ENCODE measurements at places on chromosomes 6 and 20. TPM values are rescaled to one million over a fixed set of nuclear protein-coding genes. Genes with fewer than 3 reads are reported as not detected.

DNA sequence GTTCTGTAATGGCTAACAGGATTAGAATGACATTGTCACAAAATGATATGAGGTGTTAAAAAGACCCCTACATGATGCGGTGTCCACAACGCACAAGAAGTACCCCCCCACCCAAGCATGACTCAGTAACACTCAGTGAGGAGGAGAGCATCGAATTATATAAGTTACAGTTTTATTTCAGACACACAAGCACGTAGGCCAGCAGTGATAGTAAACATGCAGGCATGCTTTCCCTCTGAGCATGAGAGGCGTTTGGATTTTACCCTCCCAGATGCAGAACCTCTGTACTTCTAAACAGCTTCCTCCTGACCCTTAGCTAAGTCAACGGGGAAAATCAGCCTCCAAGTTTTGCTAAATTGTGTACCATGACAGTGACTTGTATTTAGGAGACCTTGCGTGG lies 23.9 kb downstream of the GNAS start:
- no peak for DNase-seq

DNA sequence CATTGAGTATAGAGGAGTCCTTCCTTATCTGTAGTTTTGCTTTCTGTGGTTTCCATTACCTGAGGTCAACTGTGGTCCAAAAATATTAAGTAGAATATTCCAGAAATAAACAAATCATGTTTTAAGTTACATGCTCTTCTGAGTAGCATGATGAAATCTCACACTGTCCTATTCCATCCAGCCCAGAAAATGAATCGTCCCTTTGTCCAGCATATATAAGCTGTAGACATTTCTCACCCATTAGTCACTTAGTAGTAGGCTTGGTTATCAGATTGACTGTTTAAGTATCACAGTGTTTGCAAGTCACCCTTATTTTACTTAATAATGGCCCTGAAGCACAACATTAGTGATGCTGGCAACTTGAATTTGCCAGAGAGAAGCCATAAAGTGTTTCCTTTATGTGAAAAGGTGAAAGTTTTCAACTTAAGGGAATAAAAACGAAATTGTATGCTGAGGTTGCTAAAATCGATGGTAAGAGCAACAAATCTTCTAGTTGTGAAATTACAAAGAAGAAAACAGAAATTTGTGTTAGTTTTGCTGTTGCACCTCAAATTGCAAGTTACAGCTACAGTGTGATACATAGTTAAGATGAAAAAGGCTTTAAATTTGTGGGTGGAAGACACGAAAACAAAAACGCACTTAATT lies 198.6 kb upstream of the SIM1 start:
- no peak for DNase-seq

DNA sequence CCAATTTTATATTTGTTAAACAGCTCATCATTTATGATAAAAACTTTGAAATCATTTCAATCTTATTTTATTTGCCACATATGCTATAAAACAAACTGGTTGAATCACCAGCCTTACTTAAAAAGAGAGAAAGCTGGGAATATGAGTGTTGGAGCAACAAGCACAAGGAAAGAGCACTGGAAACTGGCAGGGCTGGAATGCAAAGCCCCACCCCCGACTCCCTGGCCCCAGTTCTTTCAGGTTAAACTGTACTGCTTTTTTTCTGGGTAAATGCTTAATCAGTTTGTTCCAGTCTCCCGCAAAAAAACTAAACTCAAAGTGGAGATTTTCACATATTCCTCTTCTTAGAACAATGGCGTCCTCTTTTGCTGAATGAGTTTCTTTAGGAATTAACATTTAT lies 433.8 kb upstream of the NOX3 start:
- DNase-seq = no peak

DNA sequence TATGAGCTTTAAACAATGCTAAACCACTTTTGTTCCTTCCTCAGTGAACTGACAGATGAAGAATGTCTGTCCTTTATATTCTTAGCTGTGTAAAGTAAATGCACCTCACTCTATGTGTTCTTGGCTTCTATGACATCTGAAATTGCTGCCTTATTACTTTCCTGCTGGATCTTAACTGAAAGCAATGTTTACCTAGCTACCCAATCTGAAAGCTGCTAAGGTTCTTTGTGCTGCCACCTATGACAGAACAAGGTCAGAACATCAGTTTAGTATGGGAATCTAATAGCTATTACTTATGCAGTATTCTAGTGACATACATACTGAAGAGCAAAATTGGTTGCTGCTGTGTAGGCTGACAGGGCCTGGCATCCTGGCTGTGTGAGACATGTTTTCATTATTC lies 444.1 kb downstream of the KHDRBS2 start:
- no peak for DNase-seq

- no peak for DNase-seq
Measured at GRCh38 chr6:113642714-113643406, 214.3 kb upstream of the MARCKS start.

DNA sequence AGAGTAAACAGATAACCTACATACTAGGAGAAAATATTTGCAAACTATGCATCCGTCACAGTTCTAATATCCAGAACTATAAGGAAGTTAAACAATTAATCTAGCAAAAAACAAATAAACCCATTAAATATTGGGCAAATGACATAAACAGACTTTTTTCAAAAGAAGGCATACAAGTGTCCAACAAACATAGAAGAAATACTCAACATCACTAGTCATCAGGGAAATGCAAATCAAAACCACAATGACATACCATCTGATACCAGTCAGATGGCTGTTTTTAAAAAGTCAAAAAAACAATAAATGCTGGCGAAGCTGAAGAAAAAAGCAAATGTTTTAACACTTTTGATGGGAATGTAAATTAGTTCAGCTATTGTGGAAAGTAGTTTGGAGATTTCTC lies 1117.7 kb upstream of the MAP3K7 start:
- no peak for DNase-seq

GRCh38 chr6:137701942-137702341 lies 165.1 kb upstream of the TNFAIP3 start:
- DNase-seq = no peak

DNA sequence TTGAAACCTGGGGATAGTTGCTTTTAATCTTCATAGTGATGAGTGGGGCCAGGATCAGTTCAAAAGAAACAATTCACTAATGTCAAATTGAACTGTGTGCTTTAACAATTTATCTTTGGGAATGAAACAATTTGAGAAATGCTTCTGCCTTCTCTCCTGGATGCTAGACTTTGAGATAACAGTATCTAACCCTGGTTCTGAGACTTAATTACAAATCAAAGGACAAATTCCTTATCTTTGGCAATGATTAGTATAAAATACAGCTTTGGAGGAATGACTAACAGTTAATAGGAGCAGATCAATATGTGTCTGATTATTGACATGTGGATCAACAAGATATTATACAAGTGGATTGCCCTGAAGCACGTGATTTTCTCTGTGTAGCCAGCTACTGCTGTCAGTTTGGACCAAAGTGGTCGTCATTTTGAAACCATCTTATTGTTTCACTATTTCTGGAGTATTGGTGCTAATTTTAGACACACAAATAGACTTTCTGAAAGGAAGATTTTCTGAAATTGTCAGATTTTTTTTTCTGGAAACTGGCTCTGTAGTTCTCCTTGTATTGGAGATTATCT lies 6.2 kb upstream of the FLRT3 start:
- no peak for DNase-seq

DNA sequence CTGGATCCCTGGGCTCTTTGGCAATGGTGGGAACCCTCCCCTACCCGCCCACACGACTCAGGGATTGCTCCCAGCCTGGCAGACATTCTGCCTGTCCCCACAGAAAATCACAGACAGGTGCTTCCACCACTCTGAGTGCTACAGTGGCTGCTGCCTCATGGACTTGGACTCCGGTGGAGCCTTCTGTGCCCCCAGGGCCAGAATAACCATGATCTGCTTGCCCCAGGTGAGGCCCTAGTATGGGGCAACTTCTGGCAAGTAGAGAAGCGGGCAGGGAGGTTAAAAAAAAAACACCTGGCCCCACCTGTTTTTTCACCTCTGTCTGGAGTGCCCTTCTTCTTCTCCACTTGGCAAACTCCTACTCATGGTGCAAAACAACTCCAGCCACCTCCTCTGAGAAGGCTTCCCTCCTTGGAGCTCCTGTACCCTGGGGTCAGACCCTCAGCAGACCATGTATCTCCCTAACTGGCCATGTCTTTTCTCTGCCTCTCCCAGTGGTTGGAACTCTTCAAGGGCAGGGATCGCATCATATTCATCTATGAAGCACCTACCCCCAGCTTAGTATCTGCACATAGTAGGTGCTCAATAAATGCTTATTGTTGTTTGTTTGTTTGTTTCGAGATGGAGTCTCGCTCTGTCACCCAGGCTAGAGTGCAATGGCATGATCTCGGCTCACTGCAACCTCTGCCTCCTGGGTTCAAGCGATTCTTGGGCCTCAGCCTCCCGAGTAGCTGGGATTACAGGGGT lies 1.1 kb downstream of the CLPSL2 start:
- no peak for DNase-seq

DNA sequence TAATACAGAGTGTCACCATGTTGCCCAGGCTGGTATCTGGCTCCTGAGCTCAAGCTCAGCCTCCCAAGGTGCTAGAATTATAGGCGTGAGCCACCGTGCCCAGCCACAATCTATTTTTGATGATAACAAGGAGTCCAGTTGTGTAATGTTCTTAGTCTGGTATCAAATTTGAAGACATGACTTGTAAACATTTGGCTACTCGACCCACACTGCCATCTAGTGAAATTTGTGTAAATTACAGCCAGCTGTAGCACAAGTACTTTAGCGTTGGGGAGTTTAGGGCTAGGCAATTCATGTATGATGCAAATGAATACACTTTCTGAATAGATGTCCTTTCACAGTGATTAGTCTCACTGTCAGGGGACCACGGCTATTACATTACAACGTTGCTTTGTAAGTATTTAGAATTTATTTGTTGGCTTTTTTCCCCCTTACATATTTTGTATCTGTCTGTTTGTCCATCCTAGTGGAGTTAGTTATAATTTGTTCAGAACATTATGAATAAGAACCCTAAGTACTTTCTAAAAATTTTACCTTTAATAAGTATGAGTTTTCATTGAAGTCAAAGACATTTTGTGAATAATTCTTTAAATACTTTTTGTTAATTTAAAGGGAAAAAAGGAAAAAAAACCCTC lies 139.7 kb downstream of the PRDM13 start:
- peak; percentile 73 for DNase-seq

GRCh38 chr20:14055127-14055742 lies 59.9 kb downstream of the MACROD2 start:
- DNase-seq = no peak

DNA sequence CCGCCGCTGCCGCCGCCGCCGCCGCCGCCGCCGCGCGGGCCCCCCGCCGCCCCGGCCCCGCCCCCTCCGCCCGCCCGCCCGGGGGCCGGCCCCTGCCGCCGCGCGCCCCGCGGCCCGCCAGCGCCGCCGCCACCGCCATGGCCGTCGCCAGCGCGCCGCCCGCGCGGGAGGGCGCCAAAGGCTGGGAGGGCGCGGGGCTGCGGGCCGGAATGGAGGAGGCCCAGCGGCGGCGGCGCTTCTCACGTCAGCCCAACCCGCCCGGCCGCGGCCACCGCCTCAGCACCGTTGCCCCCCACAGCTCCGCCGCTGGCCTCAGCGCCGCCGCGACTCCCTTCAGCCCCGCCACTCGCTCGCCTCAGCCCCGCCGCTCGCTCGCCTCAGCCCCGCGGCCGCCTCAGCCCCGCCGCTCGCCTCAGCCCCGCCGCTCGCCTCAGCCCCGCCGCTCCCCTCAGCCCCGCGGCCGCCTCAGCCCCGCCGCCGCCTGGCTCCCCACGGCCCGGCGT lies 258 bp downstream of the PHF10 start:
- peak; percentile 62 for DNase-seq

GRCh38 chr6:87261534-87261933 lies 60.9 kb upstream of the SMIM8 start:
- no peak for DNase-seq

DNA sequence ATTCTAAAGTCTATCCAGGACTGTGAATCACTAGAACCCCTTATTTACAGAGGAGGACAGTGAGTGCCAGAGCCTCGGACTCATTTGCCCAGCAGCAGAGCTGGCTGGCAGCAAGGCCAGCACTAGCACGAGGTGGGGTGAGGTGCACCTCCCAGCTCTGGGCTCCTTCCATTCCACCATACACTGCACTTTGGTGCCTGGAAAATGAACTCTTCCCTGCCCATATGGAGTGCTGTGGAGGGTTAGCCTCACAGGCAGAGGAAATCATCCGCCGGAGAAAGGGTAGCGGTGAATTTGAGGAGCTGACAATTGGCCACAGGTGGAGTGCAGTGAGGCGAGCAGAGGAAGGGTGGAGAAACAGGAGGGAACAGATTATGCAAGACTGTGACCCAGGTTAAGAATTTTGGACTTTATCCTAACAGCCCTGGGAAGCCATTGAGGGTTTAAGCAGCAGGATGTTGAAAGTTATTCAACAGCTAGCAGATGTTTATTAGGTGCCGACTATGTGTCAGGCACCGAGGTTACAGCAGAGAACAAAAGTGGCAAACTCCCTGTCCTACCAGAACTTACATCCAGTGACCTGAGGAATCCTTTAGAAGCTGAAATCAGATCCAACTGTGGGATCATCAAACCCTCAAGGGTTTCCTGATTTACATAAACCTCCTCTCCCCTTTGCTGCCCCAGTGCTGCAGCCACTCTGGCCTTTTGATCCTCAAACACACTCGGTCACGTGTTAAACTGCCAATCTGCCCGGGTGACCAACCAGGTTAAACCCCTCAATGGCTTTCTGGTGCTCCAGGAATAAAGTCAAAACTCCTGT lies 6.2 kb downstream of the TRIM26 start:
- DNase-seq = no peak

- no peak for DNase-seq
Measured at GRCh38 chr20:64180673-64181072, 16.4 kb downstream of the MYT1 start.

- no peak for DNase-seq
Measured at GRCh38 chr20:56316051-56316450, 42.7 kb upstream of the FAM210B start.

DNA sequence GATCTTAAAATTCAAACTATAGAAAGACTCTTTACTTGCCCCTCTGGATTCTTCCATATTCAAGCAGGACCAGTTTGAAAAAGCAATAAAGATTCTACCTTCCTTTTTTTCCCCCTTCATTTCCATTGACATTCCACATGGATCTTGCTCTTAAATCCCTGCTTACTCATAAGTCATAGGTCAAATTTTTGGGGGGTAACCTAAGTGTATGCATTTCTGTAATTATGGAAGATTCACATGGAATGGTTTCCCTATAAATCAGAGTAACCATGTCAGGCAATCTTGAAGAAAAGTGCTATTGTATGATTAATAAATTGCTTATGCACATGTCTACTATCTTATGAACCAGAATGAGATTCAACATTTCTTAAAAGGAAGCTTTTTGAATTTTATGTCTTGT lies 551.0 kb downstream of the HAO1 start:
- DNase-seq = no peak

TP53TG5 gene
- total RNA-seq = not detected

HUS1B gene
- total RNA-seq = 2.3 TPM

XKR7 gene
- not detected for total RNA-seq

PLAGL2 gene
- 32.8 TPM for total RNA-seq

POPDC3 gene
- not detected for total RNA-seq

DDO gene
- not detected for total RNA-seq
